ENCODE measurements at places on chromosomes 5 and 9. TPM values are rescaled to one million over a fixed set of nuclear protein-coding genes. Genes with fewer than 3 reads are reported as not detected.

GRCh38 chr5:60219921-60220320 lies 326.4 kb upstream of the PDE4D start:
- no peaks in the 10 kb centered on the region for H3K36me3 ChIP-seq
- no peaks in the 10 kb centered on the region for H3K27me3 ChIP-seq
- no peak overlapping the region for H3K27ac ChIP-seq
- H3K4me1 ChIP-seq, result no peaks in the 10 kb centered on the region
- DNase-seq, result no peak

DNA sequence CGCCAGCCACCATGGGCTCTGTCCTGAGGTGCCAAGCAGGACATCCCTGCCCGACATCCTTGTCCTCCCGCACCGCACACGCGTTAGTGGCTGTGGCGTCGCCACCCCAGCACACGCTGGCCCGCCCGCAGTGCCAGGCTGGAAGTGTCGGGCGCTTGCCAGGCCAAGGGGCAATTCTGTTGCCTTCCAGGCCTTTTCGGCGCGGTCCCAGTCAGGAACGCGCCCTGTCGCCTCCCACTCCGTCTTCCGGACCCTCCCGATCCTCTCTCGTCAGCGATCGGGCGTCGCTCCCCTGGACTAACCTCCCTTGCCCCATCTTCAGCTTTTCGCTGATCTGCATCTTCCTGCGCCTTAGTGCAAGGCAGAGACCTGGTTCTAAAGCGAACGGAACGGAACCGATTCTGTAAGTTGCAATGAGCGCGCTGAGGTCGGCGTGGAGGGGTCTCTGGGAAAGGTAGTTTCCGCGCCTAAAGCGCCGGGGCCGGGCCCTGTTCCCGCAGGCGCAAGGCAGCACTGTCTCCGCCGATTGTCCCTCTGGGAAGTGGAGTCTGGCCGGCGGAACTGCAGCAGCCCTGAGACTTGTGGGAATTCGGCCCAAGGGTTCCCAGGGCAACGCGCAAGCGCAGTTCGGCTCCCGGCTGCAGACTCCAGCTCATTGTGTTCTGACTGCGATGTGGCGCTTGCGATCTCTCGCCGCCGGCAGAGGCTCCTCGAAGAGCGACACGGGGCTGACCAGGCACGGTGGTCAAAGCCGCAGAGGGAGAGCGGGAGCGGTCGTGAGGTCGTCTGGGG lies at the start of gene ZNF454:
ZNF454 (plus strand) TSS at position 630 of the 792 bp plus-strand sequence. CDS start 1,594 bp downstream, outside the sequence.
- no peaks in the 10 kb centered on the region for H3K36me3 ChIP-seq
- H3K27ac ChIP-seq, result peak within 1 kb of the TSS; percentile 67
- H3K27me3 ChIP-seq, result no peaks in the 10 kb centered on the region
- peak; percentile 93 for DNase-seq

The ISL1 gene
- total RNA-seq, result 3.6 TPM

The PDZD2 gene
- 3.3 TPM for total RNA-seq

DNA sequence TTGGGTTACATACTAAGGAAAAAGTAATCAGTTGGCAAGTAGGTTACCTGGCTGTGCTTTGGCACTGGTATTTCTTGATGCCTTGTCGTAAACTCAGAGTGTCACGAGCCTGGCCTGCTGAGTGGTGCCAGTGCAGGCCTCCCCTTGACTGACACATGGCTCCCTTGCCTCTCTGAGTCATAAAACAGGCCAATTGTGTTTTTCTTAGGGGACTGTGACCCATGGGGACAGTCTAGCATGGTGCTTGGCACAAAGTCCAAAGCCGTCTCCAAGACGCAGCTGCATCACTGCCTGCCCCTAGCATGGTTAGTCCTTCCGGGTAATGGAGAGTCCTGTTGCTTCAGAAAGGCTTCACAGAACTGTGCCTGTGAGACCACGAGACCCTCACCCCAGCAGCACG lies 132.5 kb downstream of the MVB12B start:
- no peak overlapping the region for H3K27ac ChIP-seq
- no peaks in the 10 kb centered on the region for H3K4me1 ChIP-seq
- no peak for DNase-seq
- no peaks in the 10 kb centered on the region for H3K27me3 ChIP-seq
- no peaks in the 10 kb centered on the region for H3K36me3 ChIP-seq

GRCh38 chr9:120935383-120935857 lies 8.8 kb upstream of the TRAF1 start:
- H3K4me3 ChIP-seq, result no peak overlapping the region
- peak overlapping the region; percentile 88 for H3K27ac ChIP-seq
- H3K4me1 ChIP-seq, result peaks cover 19% of the 10 kb centered on the region
- H3K36me3 ChIP-seq, result no peaks in the 10 kb centered on the region

All from pancreas (tissue), 10 donors.